ENCODE measurements at places on chromosomes 12 and 14.

DNA sequence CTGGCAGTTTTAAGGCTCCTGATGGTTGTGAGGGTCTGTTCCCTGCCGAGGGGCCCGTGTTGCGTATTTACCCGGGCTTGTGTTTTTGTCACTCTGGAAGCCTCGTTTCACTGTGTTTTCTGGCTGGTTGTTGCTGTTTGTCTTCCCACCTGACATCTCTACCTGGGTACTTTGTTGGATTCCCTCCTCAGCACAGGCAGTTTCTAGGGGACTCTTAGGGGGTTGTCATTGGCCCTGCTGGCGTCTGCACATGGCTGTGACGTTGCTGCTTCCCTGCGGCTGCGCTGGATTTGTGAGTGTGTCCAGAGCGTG, 6.4 kb downstream of the FBRSL1 start:
- DNase-seq: no peak

DNA sequence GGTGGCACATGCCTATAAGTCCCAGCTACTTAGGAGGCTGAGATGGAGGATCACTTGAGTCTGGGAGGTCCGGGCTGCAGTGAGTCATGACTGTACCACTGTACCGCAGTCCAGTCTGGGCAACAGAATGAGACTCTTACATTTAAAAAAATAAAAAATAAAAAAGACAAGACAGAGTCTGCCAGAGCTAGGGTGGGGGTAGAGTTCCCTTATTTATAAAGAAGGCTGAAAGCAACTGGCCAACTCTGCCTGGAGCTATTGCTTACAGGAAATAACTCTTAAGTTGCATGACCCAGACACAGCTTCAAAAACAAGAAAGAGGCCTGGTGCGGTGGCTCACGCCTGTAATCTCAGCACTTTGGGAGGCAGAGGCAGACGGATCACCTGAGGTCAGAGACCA, 31.5 kb downstream of the NUMB start:
- DNase-seq: no peak

GRCh38 chr12:27931390-27931789, 41.1 kb downstream of the PTHLH start:
- DNase-seq: no peak

DNA sequence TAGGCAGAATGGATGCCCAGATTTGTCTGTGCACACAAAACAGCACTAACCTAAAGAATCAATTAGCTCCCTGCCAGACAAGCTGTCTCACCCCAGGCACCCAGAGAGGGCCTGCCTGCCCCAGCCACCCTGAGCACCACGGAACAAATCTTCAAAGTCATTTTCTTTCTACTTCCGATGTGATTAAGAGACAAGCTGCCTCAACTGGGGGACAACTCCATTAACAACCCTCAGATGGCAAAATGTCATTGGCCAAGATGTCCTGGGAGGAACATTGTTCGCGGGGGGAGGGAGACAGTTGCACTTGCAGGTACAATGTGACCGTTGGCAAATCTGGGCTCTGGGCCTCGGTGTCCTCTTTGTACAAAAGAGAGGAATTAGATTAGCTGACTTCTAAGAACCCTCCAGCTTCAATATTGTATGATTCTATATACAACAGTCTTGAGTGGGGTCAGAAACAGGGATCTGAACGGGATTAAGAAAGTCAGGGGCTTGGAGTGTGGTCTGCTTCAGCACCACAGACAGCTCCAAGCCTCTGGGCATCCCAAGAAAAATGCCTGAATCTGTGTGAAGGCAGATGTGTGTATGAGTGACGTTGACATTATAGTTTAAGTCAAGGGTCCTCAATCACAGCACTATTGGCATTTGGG, 42.8 kb upstream of the CMKLR1 start:
- no peak for DNase-seq

- no peak for DNase-seq
Measured at GRCh38 chr12:120984351-120984898, 6.1 kb downstream of the HNF1A start.

DNA sequence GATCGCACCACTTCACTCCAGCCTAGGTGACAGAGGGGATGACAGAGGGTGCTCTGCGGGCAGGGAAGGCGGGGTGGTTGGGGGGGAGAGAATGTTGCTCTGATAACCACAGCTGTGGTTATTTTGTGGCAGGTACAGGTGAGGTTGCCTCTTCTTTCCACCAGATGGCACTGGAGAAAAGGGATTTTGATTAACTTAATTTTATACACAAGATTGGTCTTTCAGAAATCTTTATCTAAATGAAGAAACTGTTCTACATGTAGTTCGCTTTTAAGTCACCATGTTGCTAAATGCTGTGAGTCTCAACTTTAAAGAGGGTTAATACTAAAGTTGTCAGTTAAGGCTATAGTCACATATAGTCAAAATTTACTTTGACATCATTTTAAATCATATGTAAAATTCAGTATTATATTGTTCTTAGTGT, 25.7 kb downstream of the FGF23 start:
- peak; percentile 7 for DNase-seq

GRCh38 chr12:131749618-131750315, 38.9 kb downstream of the SFSWAP start:
- no peak for DNase-seq

DNA sequence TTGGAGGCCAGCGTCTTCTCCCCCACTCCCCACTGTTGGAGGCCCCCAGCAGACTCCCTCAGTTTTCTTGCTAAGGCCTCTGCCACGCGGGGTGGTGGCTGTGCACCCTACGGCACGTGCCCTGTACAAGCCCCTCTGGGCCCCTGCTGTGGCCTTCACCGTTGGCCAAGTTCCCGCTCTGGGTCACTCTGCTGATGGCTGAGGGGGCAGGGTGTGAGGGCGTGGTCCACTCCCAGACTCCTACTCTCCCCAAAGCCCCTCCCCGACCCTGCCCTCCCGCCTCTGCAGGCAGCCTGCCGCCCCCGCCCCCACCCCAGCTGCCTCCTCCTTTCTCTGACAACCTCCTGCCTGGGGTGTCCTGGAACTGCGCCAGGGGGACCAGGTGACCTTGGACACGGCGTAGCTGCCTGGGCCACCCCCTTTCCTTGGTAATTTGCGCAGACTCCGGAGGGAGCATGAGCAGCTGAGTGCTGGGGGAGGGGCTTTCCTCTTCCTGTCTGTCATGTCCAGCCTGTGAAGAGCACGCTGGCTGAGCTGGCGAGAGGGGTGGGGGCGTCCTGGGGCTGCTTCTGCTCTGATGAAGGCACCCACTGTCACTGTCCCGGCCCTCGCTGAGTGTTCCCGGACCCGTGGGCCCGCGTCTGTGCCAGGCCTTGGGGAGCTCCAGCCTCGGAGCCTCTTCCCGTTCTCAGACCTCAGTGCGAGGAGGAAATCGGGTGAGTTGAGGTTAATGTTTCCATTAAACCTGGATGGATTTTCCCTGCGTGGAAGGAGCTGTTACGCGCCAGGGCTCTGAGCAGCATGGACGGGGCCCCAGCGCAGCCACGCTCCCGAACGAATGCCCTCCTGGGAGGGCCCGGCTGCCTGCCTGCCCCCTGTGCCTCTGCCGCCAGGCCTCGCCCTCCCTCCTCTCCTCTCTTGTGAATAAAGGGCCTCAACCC, 85.0 kb downstream of the KIF26A start:
- no peak for DNase-seq

DNA sequence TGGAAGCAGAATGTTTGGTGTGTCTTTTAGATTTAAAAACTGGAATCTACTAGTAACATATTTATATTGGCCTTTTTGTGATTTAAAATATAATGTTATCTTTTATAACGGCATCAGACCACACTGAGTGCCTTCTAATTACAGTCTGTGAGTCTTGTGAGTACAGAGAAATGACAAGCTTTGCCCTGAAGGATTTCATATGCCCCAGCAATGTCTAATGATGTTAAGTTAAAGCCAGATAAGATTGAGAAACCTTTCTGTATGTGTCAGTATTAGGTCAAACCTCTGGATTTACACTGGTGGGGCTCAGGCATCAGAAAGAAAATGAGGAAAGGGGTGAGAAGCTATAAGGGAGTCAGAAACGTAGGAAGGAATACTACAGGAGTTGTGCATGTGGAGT, 25.2 kb downstream of the PLEKHA5 start:
- no peak for DNase-seq

DNA sequence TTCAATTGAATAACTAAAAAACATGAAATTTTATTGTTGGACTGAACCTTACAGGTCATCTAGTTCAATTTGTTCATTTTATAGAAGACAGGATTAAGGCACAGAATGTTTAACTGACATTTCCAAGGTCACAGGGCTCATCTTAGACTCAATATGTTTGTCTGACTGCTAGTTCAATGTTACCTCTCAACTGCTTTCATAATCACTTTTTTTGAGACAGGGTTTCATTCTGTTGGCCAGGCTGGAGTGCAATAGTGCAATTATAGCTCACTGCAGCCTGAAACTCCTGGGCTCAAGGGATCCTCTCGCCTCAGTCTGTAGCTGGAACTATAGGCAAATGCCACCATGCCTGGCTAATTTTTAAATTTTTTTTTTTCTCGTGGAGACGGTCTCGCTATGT, 24.4 kb upstream of the ITGA5 start:
- DNase-seq: no peak

DNA sequence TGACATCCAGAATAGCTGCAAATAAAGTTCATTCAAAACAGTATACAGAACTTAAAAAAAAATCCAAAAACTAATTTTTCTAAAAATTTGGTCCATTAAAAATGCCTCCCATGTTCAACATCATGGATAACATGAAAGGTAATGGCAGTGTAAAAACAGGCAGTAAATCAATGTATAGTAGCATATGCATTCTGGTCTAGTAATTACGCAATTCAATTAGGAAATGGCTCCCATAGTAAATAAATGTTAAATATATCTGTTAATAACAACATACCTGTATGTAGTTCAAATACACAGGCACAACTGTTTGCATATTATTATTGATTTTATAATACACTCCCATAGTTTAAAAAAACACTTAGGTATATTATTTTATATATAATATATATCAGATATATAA, 42.5 kb downstream of the SGPP1 start:
- no peak for DNase-seq

DNA sequence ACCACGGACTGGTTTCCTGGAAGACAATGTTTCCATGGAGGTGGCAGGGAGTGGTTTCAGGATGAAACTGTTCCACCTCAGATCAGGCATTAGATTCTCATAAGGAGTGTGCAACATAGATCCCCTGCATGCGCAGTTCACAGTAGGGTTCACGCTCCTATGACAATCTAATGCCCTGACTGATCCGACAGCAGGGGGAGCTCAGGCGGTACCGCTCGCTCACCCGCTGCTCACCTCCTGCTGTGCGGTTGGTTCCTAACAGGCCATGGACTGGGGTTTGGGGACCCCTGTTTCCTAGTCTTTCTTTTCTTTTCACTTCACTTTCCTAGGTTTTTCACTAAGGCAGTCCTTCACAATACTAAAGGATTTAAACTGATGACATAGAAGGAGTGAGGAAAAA, 39.6 kb downstream of the GUCY2C start:
- DNase-seq: no peak

GRCh38 chr12:27864521-27864920, 84.5 kb upstream of the MANSC4 start:
- DNase-seq: no peak

DNA sequence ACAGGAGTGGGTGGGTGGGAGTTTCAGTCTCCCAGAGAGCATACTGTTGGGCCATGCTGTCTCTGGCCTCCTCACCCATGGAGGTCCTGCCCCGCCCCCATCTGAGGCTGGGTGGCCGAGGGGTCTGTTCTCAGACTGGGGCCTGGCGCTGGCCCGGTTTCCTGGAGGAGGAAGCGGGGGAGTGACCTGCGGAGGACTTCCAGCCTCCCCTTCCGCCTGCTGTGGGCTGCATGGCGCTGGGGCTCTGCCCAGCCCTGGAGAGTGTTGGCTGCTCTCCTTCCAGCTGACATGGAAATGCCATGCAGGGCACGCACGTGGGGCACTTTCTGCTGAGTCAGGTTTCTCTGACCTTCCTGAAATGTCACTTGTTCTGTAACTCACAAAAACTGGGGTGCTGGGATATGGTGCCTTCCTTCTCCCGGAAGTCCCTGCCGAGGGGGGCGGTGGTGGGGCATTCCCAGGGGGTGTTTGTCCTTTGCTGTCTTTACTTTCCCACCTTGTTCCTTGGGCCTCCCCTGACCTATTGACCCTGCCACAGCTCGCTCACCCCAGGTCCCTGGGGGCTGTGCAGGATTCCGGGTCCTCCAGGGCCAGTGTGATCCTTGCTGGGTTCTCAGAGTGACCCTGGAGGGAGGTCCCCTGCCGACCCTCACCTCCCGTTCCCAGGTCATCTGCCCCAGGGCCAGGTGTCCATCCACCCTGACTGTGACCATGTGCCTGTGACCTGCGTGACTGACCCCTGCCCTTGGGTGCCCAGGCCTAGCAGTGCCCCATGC, 23.6 kb downstream of the PACS2 start:
- no peak for DNase-seq

GRCh38 chr12:124939421-124940142, 25.1 kb upstream of the UBC start:
- peak; percentile 68 for DNase-seq

- DNase-seq: no peak
Measured at GRCh38 chr14:55628426-55628825, 48.4 kb downstream of the KTN1 start.

GRCh38 chr14:103206023-103206481, 82.8 kb downstream of the TNFAIP2 start:
- DNase-seq: no peak

DNA sequence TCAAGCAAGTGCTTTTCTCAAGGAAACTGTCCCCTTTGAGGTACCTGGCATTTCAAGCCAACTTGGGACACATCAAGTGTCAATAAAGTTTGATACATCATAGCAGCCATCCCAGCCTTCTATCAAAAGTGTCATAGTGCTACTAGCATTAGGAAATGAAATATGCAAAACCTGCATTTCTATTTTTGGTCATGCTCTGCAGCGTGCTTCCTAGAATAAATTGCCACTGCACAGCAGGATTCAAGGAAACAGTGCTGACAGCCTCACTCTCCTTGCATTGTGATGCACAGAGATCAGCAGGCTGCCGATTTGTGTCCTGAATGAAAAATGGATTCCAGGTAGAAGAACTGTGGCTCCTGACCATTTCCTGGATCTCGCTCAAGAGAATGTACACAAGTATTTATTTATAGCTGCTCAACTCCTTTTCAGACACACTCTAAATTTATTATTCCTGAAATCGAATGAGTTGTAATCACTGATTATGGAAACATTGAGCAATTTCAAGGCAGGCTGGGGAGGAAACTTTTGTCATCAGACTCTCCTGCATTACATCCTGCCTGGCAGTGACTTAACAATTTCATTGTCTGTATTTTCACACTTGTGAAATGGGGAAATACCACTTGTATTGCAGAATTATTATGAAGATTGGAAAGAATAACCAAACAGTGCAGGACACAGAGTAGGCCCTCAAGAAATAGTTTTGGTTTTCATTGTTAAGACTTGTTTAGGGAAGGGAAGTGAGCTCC, 120.9 kb downstream of the SLC38A6 start:
- DNase-seq: no peak

DNA sequence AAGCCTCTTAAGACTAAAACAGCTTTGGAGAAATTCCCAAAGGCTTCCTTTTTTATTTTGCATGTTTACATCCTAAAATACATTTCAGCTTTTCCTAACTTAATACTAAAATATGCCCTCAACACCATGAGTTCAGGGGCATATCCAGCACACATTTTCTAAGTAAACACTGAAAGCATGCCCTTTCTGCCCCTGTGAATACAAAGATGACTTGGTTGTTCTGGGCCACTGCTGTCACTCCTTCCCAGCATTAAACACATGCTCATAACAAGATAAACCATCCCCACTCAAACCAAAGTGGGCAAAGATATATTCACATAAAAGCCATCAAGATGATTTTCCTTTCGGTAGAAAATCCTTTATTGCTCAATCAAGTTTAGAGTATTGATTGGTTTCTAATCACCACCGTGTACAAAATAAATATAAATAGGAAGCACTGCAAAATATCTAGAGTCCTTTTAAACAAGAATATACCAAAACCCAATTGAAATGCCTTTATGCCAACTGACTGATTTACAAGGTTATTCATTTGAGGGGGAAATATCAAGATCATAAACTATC, 1.9 kb downstream of the CCNB1IP1 start:
- no peak for DNase-seq
